ENCODE measurements at places on chromosomes 12 and 14.
A peak's percentile ranks its signal among the peaks of the same experiment; 100 is the strongest.

- no peak for DNase-seq
Measured at GRCh38 chr12:73374360-73374759, 1102.2 kb downstream of the TRHDE start.

DNA sequence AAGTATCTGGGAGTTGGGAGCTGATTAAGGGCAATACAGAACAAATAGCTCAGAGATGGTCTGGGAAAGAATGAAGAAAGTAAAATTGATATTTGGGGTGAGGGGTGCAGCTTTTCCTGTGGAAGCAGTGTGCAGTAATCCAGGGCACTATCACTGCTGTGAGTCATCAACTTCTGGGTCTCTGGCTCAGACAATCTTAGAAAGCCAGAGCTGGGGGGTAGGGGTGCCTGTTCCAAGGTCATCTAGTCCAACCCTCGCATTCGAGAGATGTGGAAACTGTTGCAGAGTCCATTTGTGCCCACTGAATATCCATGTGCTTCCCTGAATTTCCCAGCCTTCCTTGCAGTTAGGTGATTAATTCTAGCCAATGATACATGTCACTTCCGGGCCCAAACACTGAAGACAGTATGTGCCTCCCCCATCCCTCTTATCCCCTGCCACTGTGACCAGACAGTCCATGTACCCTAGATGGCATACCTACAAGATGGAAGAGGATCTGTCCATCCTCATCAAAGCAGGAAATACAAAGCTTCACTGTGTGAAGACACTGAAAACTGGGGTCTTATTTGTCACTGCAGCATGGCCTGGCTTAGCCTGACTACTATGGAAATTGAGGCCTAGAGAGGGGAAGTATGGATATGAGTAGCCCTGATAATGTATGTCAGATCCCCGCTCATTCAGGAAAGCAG lies 51.9 kb downstream of the ZFP36L1 start:
- no peak for DNase-seq

GRCh38 chr14:76767681-76768656 lies 6.7 kb downstream of the VASH1 start:
- peak; percentile 69 for DNase-seq

DNA sequence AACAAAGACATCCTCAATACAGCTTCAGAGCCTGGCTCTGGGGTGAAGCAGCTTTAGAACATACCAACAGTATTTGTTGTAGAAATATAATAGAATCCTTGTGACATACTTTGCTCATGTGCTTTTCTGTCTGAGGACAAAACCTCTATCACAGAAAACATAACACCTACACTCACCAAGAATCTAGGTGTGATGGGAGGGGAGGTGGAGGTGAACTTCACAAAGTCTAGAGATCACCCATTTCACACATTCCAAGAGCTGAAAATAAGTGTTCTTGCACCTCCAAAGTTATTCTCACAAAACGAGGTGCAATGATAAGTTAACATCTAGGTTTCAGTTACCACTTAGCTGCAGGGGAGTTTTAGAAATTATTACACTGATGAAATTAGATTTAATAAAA lies 32.7 kb upstream of the BTG1 start:
- no peak for DNase-seq

- DNase-seq = no peak
Measured at GRCh38 chr14:76100236-76100635, 51.5 kb upstream of the GPATCH2L start.

- DNase-seq = peak; percentile 57
Measured at GRCh38 chr12:110249105-110249504, 31.9 kb upstream of the ATP2A2 start.

- DNase-seq = no peak
Measured at GRCh38 chr12:40254455-40255085, 29.8 kb downstream of the LRRK2 start.

DNA sequence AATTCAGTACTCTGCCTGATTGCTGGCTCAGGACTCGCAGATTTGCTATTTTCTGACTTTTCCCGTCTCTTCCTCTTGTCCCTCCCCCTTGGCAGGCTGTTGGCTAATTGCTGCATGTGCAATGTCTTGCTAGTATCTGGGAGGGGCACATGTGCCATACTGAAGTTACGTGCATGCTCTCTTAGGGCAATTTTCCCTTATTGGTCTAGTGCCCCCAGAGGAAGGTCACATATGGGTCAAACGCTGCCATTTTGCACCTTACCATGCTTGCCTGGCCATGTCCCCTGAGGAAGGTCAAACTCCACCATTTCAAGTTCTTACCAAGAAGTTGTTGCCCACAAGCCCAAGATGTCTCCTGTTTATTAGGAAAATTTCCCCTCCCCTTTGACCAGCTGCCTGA lies 13.9 kb upstream of the ERC1 start:
- DNase-seq = no peak

- DNase-seq = no peak
Measured at GRCh38 chr14:68283378-68284123, 464.0 kb downstream of the RAD51B start.

DNA sequence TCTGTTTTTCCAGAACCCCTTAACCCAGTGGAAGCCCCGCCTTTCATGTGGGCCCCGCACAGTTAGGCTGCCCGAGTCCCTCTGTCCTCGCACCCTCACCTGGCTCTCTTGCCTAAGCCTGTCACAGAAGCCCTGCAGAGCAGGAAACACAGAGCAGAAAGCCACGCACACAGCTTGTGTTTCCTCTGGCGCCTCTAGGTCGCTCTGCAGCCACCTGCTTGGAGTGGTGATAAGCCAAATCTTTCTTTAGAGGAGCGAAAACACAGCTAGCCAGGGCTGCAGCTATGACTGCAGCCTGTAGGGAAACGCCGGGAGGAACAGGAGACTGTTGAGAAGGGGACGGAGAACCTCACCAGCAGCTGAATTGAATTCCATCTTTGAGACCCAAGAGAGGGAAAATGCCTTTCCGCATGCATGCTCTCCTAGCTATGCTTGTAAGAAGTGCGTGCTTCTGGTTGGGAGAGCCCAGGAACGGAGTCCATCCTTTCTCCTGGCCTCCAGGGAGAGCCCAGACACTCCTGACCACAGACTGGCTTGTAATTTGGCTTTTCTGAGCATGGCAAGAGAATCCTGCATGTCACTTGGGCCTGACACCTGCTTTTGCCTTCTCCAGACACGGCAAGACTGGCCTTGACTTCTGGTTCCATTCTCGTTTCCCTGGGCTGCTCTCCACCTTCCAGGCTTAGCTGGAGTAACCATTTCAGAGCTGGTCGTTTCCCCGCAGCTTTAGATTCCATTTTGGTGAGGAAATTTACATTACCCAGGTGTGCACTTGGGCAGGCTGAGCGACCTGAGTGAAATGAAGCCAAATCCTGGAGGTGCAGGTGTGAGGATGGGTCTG lies 301.6 kb downstream of the CACNA1C start:
- DNase-seq = no peak

GRCh38 chr12:124564232-124564958 lies 3.0 kb downstream of the NCOR2 start:
- DNase-seq = no peak

GRCh38 chr12:55707841-55708694 lies at the start of gene ITGA7:
ITGA7 (minus strand) TSS chr12:55707904; CDS start chr12:55707682, 222 bp downstream.
- DNase-seq = peak; percentile 86

DNA sequence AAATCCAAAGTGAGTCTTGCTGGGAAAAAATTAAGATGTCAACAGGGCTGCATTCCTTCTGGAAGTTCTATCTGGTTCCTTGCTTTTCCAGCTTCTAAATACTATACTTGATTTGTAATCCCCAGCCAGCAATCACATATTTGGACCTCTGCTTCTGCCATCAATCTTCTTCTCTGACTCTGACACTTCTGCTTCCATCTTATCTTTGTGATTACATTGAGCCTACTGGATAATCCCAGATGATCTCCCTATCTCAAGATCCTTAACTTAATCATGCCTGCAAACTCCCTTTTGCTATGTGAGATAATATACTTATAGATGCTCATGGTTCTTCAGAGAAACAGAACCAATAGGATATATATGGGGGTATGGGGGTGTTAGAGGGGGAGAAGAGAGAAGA lies 49.9 kb upstream of the ZDHHC17 start:
- DNase-seq = no peak

DNA sequence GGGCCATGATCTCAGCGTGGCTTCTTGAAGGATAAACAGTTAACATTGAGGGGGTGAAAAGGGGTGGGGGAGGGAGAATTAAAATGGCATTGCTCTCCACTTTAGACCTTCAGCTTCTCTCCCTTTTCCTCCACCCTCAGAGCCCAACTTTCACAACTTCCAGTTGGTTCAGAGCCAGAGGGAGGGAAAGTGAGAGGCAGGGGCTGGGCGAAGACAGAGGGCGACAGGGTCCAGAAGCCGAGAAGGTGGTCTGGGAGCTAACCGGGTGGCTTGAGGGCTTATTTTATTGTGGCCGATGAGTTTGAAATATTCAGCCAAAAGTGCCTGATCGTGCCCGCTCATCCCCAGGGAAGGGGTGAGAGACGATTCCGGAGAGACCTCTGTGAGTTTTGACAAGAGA lies 4.1 kb downstream of the BMP4 start:
- peak; percentile 26 for DNase-seq

DNA sequence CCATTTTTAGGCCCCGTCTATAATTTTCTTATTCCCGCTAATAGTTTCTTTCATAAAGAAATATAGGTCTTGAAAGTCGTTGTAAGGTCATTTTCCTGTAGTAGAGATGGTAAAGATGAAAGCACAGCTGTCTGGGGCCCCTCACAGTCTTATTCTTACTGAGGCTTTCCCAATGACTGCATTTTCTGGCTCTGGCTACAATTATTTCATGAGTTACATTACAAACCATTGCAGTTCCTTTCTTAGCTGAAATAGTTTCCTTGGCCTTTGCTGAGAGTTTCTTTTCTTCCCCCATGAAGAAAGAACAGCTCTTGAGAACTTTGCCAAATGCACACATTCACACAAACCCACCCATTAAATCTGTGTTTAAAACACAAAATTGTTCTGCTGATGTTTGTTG lies 113.0 kb downstream of the DYRK2 start:
- no peak for DNase-seq

- no peak for DNase-seq
Measured at GRCh38 chr12:20646239-20646827, 48.8 kb upstream of the SLCO1C1 start.

GRCh38 chr12:42213954-42214426 lies 24.1 kb downstream of the YAF2 start:
- DNase-seq = no peak

DNA sequence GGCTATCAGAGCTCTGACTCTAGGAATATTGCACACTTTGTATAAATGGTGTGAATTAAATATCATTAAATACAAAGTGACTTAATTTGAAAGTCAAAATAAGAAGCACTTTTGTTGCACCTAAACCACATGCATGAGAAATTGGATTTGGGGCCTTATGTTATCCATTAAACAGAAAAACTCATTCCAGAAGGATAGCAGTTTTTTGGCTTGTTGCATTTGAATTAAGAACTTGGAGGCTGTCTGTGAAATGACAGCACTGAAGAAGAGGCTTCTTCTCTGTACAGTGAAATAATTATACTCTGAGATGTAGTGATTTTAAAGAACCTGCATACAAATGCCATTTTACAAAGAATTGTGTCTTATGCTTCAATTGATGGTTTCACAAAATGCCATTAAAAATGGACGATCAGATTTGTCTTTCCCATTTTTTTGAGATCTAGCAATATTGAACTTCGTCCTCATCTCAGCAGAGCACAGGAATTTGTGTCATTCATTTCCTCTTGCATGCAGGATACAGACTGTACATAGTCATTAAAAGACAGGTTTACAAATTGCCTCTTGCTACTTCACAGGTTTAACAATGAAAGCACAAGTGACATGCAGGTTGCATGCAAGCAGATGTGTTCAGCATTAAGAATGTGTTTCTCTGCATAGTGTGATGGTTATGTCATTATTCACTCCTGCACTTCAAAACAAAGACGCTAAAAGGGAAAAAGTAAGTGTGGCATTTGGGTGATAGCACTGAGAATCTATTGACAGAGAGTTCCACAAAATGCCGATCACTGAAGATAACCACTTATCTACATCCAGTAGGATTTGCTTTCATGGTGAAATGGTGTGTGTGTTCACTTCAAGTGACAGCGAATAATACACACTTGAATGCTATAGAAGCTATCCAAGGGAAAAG lies 35.9 kb upstream of the PYGL start:
- no peak for DNase-seq

DNA sequence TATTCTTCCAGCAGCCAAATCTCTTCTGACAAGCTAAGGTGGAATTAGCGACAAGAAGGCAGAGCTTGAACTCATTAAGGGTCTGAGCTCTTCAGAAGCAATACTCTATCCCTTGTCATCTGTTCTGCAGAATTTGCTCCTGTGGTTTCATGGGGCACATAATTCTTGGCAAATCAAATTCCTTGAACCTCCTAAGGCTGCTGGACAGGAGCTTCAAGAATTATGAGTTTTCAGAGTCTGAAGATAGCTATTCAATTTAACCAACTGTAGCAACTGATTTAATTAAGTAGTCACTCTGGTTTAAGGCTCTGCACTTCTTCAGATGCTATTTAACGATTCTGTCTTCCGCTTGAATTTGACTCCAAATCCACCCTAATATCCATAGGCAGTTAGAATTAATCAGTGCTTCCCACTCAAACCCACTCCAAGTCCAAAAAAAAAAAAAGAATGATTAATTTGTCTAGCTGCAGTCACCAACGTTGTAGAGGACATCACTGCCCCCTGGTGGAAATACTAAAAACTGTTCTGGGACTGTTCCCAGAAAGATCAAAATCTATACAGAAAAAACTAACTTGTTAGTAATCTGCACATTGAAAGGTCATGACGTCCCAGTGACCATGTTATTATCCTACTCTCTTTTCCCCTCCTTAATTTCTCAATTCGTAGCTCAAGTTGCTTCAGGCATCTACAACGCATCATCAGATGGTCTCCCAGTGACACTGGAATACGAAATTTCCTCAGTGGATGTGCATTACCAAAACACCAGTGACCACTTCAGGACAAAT lies 169.9 kb downstream of the KIF21A start:
- no peak for DNase-seq

DNA sequence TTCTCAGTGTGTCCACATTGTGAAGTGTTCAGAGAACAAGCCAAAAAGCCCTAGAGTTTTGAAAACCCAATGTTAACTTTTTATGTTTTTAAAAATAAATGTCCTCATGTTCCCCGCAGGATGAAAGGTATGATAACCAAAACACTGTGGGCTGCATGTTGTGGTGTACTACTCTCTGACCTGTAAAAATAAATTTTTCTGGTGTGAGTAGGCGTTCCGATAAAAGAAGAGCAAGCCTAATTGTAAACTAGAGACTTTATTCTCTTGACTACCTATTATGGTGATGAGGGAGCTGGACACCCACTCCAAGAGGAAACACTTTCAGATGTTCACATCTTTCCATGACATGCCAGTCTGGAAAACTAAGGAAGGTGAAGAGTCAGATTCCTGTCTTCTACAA lies 18.2 kb downstream of the PTGER2 start:
- no peak for DNase-seq

DNA sequence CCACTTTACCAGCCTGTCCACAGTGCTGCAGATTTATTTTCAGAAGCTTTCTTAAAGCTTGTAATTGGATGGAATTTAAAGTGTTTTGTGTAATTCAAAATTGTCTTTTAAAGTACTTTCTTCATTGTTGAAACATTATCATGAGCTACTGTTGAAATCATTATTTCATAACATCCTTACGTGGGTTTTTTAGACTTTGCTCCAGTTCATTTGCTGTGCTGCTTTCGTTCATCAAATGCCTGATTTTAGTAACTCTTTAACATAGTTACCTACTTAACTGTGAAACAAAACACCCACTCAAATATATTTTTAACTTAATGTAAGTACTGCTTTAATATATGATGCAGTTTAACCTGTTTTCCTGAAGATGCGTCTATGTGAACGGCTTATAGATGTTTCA lies 47.5 kb downstream of the PIWIL1 start:
- no peak for DNase-seq
